Stimulated activated CD4-positive, alpha-beta T cell treated with anti-CD3 and anti-CD28 coated beads, Interleukin-12 subunit alpha, Interleukin-12 subunit beta, amount 100 ng/mL, for 24 hours (primary cell): ENCODE measurements at places on chromosomes 4 and X.
A peak's percentile ranks its signal among the peaks of the same experiment; 100 is the strongest.

GRCh38 chr4:169367826-169368225, 97.1 kb upstream of the SH3RF1 start:
- DNase-seq = no peak

- DNase-seq = peak; percentile 1
These were observed 89.9 kb downstream of the PLS3 start for GRCh38 chrX:115650916-115651315.

GRCh38 chr4:38062088-38062775, 102.0 kb downstream of the PTTG2 start:
- DNase-seq = peak; percentile 39

DNA sequence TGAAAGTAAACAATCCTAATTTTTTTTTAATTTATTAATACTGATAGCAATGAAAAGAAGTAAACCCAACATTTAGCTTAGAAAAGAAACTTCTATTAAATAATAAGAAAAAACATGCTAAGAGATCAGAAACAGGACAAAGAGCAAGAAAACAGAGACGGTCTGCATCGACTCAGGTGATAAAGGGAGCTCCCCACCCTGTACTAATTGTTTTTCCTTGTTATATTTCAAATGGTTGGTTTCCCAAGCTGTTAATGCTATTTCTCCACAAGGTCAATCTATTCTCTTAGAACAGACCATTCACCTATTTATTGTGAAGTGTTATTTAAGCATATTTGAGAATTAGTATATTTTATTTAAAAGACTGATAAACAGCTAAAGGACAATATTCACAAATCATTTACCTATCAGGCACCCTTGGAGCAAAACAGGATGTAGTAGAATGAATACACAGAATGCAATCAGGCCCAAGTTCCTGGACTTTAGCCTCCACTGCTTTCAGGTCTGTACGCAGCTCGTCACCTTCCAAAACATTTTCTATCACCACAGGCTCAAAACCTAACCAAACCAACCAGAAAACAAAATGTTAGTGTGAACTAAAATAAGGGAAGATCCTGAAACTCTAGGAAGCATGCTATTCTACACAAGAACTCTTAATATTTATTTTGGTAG, 5.5 kb downstream of the SEPSECS start:
- no peak for DNase-seq
